Naive B cell (primary cell): ENCODE measurements at places on chromosomes 5 and 9. TPM values are rescaled to one million over a fixed set of nuclear protein-coding genes. Genes with fewer than 3 reads are reported as not detected.

Gene RAB3C
- polyA plus RNA-seq: 1.1 TPM

Gene LHX6
- polyA plus RNA-seq: not detected

Gene MYOZ3
- polyA plus RNA-seq: not detected

Gene NFIB
- not detected for polyA plus RNA-seq

Gene ABL1
- polyA plus RNA-seq: 9.7 TPM

Gene IFNB1
- not detected for polyA plus RNA-seq

Gene AHRR
- polyA plus RNA-seq: 0.09 TPM

Gene SPINK7
- not detected for polyA plus RNA-seq

Gene C6
- not detected for polyA plus RNA-seq

Gene PCDHAC1
- not detected for polyA plus RNA-seq

Gene MEGF10
- polyA plus RNA-seq: not detected

Gene KCNIP1
- not detected for polyA plus RNA-seq

Gene TPPP
- not detected for polyA plus RNA-seq

Gene OLFM1
- polyA plus RNA-seq: not detected

Gene WNK2
- not detected for polyA plus RNA-seq

Gene ECSCR
- not detected for polyA plus RNA-seq

Gene CYLC2
- not detected for polyA plus RNA-seq

Gene LCN10
- 56.7 TPM for polyA plus RNA-seq

Gene PCDHB3
- polyA plus RNA-seq: not detected

Gene C5orf58
- not detected for polyA plus RNA-seq

Gene ASTN2
- 1.4 TPM for polyA plus RNA-seq

Gene SLCO6A1
- polyA plus RNA-seq: 0.17 TPM

Gene SLC36A3
- not detected for polyA plus RNA-seq

Gene CDX1
- not detected for polyA plus RNA-seq

Gene NDUFAF2
- polyA plus RNA-seq: 28.5 TPM

Gene ADAMTS13
- polyA plus RNA-seq: 0.23 TPM

Gene CDKN2A
- polyA plus RNA-seq: 4.7 TPM

Gene NEUROG1
- polyA plus RNA-seq: not detected

Gene RETREG1
- 28.9 TPM for polyA plus RNA-seq

Gene MLANA
- not detected for polyA plus RNA-seq
